AG08396 (cell line): ENCODE measurements at places on chromosomes 3 and 15.

GRCh38 chr3:124609402-124609801, 120.8 kb upstream of the UMPS start:
- DNase-seq, result no peak

GRCh38 chr3:106425026-106425425, 556.2 kb upstream of the CBLB start:
- peak; percentile 3 for DNase-seq

DNA sequence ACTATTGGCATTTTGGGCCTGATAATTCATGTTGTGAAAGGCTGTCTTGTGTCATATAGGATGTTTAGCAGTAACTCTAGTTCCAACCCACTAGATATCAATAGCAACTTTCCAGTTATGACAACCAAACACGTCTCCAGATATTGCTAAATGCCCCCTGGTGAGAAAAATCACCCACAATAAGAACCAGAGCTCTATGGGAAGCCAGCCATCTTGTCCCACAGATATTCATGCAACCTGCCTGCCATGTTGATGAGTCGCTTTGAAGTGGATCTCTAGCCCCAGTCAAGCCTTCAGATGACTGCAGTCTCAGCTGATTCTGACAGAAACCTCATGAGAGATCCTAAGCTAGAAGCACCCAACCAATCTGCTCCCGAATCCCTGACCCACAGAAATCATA, 5.6 kb upstream of the TNIK start:
- no peak for DNase-seq

- no peak for DNase-seq
Observed at GRCh38 chr3:133869586-133869985, 26.1 kb downstream of the RAB6B start.

- no peak for DNase-seq
Observed at GRCh38 chr3:10457560-10457959, 47.8 kb downstream of the ATP2B2 start.

- no peak for DNase-seq
Observed at GRCh38 chr3:69881051-69881450, 118.5 kb upstream of the SAMMSON start.

DNA sequence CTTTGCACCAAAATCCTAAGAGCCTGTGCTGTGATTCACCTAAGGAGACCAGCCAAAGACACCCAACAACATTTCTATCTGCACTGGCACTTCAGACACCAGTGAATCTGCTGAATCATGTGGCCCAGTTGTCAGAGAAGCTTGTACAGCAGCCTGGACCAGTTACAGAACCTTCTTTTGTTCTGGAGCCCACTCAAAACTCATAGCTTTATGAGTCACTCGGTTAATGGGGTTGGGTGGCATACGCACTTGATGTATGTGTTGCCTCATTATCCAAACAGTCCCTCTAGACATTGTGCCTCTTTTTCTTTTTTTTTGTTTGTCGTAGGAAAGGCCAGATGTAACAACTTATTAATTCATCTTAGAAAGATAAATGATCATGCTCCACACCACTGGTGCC, 25.6 kb upstream of the GOLGA6L2 start:
- DNase-seq, result no peak

- no peak for DNase-seq
Observed at GRCh38 chr15:62795171-62795570, 247.4 kb upstream of the TPM1 start.

DNA sequence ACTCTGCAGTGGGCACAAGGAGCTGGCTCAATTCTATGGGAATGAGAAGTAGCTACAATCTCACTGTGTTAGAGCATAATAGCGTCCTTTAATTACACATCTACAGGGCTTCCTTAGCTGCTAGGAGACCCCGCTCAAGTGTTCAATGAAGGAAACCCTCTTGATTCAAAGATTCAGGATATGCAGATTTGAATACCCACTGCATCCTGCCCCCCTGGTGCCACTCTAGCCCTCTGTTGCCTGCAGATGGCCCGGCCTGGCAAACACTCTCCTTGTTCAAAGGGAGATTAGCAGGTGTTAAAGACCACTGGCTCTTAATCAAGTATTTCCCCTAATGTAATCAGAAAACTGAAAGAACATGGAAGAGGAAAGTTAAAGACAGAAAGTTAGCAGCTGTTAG, 356.6 kb downstream of the VGLL3 start:
- no peak for DNase-seq

GRCh38 chr3:46671541-46672348, 21.7 kb downstream of the ALS2CL start:
- no peak for DNase-seq

DNA sequence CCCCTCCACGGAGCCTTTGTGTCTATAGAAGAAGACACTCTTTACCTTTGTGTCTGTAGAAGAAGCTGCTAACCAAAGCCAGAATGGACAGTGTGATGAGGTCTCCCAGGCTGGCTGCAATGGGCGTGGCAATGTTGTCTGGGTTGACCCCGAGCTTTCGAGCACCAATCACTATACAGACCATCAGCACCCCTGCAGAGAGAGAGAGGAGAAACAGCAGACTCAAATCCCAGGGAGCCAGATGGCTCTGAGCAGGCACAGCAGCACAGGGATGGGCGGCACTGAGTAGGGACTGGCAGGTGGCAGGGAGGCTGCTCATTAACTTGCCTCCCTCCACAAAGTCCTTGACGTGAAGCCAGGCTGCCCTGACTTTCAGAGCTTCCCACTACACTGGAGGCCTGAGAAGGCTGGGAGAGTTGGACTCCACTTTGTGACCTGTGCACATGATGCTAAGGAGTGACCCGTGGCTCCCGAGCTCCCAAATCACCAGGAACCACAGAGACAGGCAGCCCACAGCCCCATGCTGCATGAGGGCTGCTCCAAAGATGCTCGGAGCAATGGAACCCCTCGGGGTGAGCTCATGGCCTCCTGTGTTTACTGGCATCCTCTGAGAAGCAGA, 53.9 kb downstream of the ROPN1B start:
- DNase-seq, result no peak

GRCh38 chr3:3765661-3766060, 33.6 kb upstream of the LRRN1 start:
- DNase-seq, result no peak

GRCh38 chr3:79178471-79179180, 589.2 kb downstream of the ROBO1 start:
- DNase-seq, result no peak

GRCh38 chr3:65210026-65210814, 522.4 kb upstream of the ADAMTS9 start:
- no peak for DNase-seq

- DNase-seq, result no peak
Observed at GRCh38 chr3:155517903-155518302, 224.4 kb upstream of the STRIT1 start.

DNA sequence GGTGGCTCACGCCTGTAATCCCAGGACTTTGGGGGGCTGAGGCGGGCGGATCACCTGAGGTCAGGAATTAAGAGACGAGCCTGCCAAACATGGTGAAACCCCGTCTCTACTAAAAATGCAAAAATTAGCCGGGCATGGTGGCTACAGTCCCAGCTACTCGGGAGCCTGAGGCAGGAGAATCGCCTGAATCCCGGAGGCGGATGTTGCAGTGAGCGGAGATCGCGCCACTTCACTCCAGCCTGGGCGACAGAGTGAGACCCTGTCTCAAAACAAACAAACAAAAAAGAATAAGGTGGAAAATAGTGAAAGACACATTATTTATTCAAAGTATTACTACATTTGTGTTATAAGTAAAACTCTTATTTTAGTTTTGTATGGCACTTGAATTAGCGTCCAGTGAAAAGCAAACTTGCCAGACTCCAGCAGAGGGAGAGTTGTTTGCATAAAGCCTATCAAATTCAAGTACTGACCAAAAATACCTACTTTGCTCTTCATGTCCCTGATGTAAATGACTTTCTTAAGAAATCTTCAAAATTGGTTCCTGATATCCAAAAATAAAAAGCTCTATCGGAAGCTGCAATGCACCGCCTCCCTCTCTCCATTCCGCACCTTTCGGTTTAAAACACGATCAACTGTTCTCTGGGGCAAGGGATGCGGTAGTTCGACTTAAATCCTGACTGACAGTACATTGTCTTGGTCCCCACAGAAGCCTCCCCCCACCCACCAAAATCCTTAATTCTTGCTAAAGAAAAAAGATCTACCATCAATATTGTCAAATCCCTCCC, 1.2 kb downstream of the TRPM7 start:
- no peak for DNase-seq

DNA sequence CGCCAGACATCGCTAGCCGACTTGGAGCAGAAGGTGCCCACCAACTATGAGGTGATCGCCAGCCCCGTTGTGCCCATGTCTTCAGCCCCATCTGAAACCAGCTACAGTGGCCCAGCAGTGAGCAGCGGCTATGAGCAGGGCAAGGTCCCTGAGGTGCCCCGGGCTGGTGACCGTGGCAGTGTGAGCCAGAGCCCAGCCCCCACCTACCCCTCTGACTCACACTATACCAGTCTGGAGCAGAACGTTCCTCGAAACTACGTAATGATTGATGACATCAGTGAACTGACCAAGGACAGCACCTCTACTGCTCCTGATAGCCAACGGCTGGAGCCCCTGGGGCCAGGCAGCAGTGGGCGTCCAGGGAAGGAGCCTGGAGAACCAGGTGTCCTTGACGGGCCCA, 12.9 kb upstream of the APEH start:
- no peak for DNase-seq

DNA sequence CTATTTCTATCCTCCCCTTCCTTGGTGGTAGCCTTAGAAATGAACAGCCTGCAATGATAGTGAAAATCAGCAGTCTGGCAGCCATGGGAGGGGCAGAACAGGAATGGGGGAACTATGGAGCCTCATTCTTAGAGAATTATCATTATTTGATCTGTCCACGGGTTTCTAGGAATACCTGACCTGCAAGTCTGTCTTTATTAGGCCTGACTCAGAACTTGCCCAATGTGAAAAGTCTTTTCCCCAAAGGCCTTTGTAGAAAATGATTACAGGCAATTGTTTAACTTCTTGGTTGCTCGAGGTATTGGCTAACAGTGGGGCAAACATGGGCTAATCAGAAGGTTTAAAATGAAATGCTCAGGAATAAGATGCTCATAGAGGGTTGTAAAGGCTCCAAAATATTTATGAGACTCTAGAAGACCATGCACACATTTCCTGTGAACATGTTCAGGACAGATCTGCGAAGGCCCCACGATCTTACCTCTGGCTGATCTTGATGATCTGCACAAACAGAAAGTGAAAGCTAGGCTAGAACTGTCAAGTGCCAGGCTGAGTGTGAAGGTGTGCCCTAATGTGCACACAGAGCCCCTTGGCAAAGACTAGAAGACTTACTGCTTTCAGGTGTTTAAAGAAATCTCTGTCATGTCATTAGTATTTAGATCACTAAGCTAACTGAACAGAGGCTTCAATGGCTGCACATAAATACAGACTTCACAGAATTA, 39.6 kb upstream of the LAMP3 start:
- no peak for DNase-seq

DNA sequence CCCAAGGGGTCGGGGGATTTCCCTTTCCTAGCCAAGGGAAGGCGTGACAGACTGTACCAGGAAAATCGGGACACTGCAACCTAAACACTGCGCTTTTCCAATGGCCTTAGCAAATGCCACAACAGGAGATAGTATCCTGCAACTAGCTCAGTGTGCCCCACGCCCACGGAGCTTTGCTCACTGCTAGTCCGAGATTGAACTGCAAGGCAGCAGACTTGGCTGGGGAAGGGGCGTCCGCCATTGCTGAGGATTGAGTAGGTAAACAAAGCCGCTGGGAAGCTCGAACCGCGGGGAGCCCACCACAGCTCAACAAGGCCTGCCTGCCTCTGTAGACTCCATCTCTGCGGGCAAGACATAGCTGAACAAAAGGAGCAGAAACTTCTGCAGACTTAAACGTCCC, 72.3 kb upstream of the THRB start:
- no peak for DNase-seq

- no peak for DNase-seq
Observed at GRCh38 chr3:124156866-124157712, 165.2 kb upstream of the ROPN1 start.

GRCh38 chr15:96300836-96301235, 29.7 kb upstream of the NR2F2 start:
- DNase-seq, result no peak

- no peak for DNase-seq
Observed at GRCh38 chr15:38216763-38217162, 35.9 kb upstream of the SPRED1 start.

DNA sequence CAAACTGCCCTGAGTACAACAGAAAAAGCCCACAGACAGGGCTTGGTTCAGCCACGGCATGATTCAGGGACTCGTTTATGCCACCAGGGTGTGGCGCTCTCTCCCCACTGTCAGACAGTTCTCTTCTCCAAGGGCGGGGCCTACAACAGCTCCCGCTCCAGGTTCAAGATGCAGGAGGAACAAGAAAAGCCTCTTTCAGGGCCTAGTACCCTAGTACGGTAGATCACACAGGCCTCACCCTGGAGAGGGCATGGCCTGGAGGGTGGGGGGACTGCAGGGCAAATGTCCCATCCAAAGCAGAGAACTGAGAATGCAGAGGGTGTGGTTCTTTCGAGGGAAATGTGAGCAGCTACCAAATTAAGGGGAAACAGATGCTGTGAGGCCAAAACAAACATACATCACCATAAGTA, 12.0 kb downstream of the MESD start:
- peak; percentile 29 for DNase-seq

DNA sequence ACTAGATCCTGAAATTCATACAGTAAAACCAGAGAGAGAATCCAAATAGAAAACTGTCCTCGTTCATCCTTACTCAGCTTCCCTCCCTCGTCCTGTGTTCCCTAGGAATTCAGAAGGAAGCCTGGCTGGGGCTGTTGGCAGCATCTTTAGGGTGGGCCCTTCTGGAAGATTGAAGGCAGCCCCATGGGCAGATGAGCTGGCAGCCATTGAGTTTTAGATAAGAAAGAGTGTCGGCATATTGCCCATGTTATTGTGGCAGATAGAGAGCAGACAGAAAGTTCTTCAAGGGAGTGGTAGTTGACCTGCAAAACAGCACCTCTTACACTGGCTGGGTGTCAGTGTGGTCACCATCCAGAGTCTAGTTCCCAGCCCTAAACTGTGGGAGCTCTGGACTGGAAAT, 23.5 kb downstream of the TMOD2 start:
- no peak for DNase-seq

DNA sequence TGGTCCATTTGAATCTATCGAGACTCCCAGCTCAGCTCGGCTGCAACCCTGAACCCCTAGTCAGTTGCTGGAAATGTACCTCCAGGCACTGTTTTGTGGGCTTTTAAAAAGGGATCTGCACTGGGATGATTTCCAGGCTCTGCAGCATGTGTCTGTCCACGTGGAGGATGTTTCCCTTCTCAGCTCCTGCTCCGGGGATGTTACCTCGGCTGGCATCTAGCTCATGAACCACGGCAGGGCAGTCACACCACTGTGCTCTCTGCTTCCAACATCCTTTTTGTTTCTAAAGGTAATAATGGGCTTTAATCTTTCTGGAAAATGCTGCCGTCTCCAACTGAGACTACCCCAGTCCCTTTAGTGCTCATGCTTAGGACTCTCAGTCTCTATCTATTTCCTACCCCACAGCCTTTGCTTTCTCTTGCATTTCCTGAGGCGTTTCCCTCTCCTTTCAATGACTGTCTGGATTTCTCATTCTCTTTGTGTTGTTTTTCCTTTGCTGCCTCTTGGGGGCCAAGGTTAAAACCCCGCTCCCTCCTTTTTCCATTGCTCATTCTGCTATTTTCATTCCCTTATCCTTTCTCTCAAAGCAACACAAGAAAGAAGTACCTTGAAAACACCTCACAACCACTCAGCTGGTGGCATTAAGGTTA, 42.9 kb upstream of the AKAP13 start:
- no peak for DNase-seq
